ENCODE measurements at places on chromosomes 1 and 21. TPM values are rescaled to one million over a fixed set of nuclear protein-coding genes. Genes with fewer than 3 reads are reported as not detected.

LCE6A gene
- total RNA-seq: not detected

DNA sequence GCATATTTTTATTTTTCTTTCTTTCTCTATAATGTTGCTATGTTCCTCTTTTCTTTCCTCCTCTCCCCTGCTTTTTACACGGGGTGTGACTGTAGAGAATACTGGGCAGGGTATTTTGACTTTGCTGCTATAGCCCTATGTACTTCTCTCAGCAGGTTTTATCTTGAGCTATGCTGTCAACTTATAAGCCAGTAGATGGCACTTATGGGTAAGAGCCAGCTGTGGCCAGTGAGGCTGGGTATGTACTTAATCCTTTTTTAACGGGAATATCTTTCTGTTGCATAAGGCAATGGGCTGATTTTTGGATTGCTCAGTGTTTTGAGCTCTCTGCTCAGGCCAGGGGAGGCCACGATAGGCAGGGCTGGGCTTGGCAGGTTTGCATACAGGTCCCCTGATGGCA lies 99.0 kb downstream of the KCNK2 start:
- H3K27me3 ChIP-seq: no peaks in the 10 kb centered on the region
- no peak overlapping the region for H3K4me3 ChIP-seq
- H3K36me3 ChIP-seq: peaks cover 5% of the 10 kb centered on the region
- H3K4me1 ChIP-seq: no peaks in the 10 kb centered on the region
- H3K27ac ChIP-seq: no peak overlapping the region

DNA sequence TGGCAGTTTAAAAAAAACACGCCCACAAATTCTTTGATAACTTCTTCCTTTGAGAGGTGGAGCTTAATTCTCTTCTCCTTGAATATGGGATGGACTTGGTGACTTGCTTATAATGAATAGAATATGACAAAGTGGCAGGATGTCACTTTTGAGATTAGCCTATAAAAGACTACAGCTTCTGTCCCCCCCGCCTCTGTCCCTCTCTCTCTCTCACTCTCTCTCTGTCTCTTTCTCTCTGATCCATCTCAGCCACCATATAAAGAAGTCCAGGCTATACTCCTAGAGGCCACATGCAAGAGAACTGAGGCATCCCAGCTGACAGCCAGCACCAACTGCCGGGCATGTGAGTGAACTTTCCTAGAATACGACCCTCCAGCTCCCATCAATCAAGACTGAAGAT lies 7.7 kb upstream of the DMBX1 start:
- DNase-seq: no peak
- H3K4me3 ChIP-seq: no peak overlapping the region
- peaks cover 7% of the 10 kb centered on the region for H3K4me1 ChIP-seq

DNA sequence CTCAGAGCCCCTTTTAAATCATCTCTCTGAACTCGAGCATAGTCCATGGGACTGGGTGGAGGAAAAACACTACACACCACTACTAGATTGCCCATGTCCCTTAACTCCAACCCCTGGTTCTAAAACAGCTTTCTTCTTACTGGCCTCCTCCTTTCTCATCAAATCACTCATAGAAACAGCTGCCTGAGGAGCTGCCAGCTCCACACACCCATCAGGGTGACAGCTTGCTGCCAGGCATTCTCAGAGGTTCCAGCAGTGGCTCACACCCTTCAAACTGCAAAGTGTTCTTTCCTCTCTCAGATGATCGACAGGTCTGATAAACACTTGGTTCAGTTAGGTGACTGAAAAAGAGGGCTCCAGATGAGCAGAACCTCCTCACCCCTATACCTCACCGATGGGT lies 543.0 kb upstream of the PLXNA2 start:
- no peak overlapping the region for H3K4me3 ChIP-seq
- H3K4me1 ChIP-seq: peaks cover 31% of the 10 kb centered on the region
- no peak for DNase-seq
- H3K36me3 ChIP-seq: no peaks in the 10 kb centered on the region
- peaks cover 6% of the 10 kb centered on the region for H3K27me3 ChIP-seq
- H3K27ac ChIP-seq: no peak overlapping the region

SV2A gene
- total RNA-seq: 20.3 TPM

PRR9 gene
- not detected for total RNA-seq
